ENCODE measurements at places on chromosomes 1 and 21. TPM values are rescaled to one million over a fixed set of nuclear protein-coding genes. Genes with fewer than 3 reads are reported as not detected.

Gene ADIPOR1
- 61.9 TPM for total RNA-seq

Gene CELA2A
- total RNA-seq = not detected

Gene PIK3CD
- total RNA-seq = 171 TPM

Gene KLF17
- total RNA-seq = not detected

Gene IL12RB2
- total RNA-seq = 24.8 TPM

Gene SLC30A1
- 12.1 TPM for total RNA-seq

Gene C1orf94
- not detected for total RNA-seq

Gene KAZN
- total RNA-seq = 1.2 TPM

Gene LENEP
- total RNA-seq = not detected

Gene EXO1
- 1.6 TPM for total RNA-seq

Gene CFH
- 0.88 TPM for total RNA-seq

Gene CRYBG2
- total RNA-seq = 5.8 TPM

Gene MX2
- 42.6 TPM for total RNA-seq

Gene TMEM240
- total RNA-seq = 0.35 TPM

Gene NUP210L
- 0.24 TPM for total RNA-seq

Gene KDM5B
- total RNA-seq = 107 TPM

Gene GBP5
- total RNA-seq = 219 TPM

Gene C1orf87
- not detected for total RNA-seq

Gene ASTN1
- total RNA-seq = not detected

Gene CLDN17
- not detected for total RNA-seq

Gene CLCA1
- not detected for total RNA-seq

Gene FALEC
- total RNA-seq = not detected

Gene TEX38
- total RNA-seq = 0.26 TPM

Gene DNASE2B
- not detected for total RNA-seq

Gene LRRC53
- not detected for total RNA-seq

Gene PPIAL4G
- 0.43 TPM for total RNA-seq

Gene C1orf141
- total RNA-seq = not detected

Gene SPATA17
- not detected for total RNA-seq

Gene UBE2U
- not detected for total RNA-seq

Gene C8B
- total RNA-seq = not detected

Gene VWA5B1
- not detected for total RNA-seq

Gene UROD
- total RNA-seq = 65.4 TPM

Gene LCK
- 227 TPM for total RNA-seq

Gene AGMAT
- total RNA-seq = 0.66 TPM

Gene KCNK2
- not detected for total RNA-seq

Gene RXFP4
- not detected for total RNA-seq

Gene TCEA3
- total RNA-seq = 0.75 TPM

Gene PKP1
- total RNA-seq = not detected

Gene HEYL
- total RNA-seq = not detected

Gene HFM1
- not detected for total RNA-seq

Data from natural killer cell (primary cell).